ENCODE measurements at places on chromosomes 16 and 17.

DNA sequence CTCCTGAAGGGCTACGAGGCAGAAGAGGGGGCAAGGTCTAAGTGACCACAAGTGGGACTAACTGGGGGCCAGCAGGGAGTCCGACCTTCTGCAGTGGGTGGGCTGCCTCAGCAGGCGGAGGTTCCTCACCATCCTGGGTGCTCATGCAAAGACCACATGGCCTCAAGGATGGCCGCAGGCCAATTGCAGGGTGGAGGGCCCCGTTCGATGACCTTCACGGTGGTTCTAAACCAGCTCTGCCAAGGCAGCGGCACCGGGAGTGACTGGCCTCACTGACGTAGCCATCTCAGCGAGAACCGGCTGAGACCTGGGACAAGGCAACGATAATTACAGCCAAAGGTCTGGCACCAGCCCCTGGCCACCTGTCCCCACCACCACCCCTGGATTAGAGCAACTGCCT, 5.7 kb downstream of the SMIM5 start:
- DNase-seq = no peak

GRCh38 chr17:16046966-16047365, 47.3 kb downstream of the TTC19 start:
- no peak for DNase-seq

DNA sequence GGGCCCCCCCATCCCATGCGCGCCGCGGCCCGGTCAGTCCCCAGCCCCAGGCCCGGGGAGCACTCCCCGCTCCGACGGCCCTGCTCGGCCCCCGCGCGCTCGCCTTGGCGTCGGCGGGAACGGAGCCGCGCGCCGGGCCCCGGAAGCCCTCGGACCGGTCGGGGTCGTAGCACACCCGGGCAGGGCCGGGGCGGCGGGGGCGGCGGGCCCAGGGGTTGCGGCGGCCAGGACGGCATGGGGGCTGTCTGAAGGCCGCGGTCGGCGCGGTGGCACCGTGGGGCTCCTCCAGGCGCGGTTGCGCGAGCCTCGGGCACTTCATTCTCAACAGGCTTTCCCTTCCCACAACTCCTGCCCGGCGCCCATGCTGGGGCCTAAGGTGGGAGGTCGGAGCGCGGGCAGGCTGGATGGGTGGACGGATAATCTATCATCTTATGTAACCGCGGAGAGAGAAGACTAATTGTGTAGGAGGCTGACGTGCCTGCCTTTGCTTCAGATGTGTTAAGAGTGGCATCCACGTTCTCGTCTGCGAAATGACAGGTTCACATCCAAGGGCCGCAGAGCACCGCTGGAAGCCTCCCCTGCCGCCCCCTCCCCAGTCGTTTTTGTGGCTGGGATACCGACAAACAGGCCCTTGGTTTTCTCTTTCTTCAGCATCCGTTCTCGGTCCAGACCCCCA, 708 bp downstream of the BAIAP2 start:
- DNase-seq = no peak

DNA sequence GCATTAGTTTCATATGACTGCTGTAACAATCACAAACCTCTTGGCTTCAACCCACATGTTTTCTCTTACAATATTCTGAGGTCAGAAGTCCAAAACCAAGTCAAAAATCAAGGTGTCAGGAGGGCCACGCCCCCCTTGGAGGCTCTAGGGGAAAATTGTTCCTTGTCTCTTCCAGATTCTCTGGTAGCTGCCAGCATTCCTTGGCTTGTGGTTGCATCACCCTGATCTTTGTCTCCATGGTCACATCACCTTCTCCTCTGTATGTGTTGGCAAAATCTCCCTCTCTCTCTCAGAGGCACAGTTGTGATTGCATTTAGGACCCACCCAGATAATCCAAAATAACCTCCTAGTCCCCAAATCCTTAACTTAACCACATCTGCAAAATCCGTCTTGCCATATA, 105.8 kb downstream of the GAS7 start:
- no peak for DNase-seq

DNA sequence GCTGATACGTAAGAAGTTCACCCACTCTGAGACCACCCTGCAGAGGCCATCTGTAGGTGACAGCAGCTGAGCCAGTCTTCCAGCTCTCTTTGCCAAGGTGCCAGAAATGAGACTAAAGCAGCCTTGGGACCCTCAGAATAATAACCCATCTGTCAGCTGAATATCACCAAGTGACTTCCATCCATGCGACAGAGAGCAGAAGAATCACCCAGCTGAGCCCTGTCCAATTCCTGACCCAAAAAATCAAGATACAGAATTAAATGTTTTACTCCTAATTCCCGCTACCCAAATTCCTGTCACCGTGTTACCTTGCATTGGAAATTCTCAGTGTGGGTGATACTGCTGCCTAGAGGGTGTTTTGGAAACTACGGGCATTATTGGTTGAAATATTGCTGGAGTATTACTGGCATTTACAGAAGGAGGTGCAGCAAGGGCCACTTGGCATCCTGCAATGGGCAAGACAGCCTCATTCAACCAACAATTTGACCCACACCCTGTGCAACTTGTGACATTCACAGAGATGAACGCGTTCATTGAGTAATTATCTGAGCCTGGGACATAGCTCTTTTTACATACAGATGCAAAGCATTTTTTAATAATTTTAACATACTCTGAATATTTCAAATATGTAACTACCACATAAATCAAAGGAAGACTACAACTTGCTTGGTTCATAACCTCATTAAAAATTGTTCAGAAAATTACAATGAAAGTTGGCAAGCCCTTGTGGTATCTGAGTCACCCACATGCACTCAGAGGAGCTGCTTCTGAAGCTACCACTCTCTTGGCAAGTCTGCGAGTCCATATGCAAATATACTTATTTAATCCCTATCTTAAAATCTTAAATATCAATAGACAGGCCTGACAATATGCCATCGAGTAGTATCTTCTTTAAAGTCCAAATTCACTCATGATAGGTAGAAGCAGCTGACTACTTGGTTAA, 126.6 kb downstream of the C16orf95 start:
- no peak for DNase-seq

GRCh38 chr17:75645501-75645888, 12.3 kb downstream of the SMIM5 start:
- peak; percentile 100 for DNase-seq

GRCh38 chr17:54920819-54921218, 20.2 kb downstream of the TOM1L1 start:
- DNase-seq = no peak

- no peak for DNase-seq
Observed at GRCh38 chr17:45313996-45314740, 2.7 kb downstream of the MAP3K14 start.

DNA sequence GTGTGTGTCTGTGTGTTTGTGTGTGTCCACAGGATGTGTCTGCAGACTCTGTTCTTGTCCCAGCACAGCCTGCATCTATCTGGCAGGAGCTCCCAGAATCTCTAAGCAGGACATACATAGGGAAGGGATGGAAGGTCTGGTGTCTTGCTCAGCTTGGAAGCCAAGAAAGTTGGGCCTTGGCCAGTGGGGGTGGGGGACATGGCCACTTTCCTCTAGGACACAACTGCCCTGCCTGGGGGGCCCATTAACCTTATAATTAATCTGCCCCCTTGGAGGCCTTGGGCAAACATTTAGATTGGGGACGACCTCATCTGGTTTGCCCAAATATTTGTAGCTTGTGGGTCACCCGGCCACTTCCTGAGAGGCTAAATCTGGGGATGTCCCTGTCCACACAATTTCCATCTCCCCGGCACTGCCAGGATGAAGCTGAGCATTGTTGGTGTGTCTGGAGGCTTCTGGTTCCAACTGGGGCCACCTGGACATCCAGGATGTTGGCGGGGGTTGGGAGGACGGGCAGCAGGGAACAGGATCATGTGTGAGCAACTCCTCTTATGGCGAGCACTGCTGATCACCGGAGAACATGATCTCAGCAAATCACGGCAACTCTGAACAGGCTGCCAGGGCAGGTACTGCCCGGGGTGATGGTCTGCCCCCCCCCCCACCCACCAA, 17.2 kb upstream of the FOXF1 start:
- DNase-seq = no peak

DNA sequence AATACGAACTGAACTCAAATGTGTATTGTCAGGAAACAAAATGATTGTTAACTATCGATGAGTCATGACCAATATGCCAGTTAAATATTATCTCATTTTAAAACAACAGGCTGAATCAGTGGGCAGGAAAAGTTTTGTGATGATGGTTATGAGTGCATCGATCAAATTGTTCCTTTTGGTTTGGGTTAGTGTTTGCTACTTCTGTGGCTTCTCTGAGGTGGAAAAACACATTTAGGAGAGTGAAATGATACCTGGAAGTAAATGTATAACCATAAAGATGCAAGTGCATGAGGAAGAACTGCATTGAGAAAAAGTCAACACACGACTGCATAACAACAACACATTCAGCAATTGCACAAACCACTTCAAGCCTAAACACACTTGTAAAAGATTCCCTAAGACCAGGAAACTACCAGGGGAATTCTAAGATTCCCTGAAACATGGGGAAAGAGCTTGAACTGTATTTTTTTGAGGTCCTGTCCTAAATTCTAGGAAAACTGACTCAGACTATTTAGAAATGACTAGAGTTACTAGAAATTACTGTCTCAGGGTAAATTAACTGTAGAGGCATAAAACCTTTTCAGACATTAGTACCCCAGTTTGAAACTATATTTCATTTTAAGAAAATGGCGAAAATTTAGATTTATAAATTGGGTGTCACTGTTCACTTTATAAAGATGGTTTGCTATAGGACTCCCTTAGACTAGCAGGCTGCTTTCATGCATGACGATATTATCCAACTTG, 44.8 kb downstream of the CDYL2 start:
- DNase-seq = no peak

GRCh38 chr17:9022573-9023391, 1.5 kb downstream of the NTN1 start:
- DNase-seq = no peak

GRCh38 chr17:2749784-2750181, 331 bp upstream of the CCDC92B start:
- DNase-seq = peak; percentile 58

GRCh38 chr17:62662855-62663254, 35.4 kb downstream of the MRC2 start:
- no peak for DNase-seq

- DNase-seq = no peak
Observed at GRCh38 chr16:85724126-85724879, 26.6 kb downstream of the C16orf74 start.

- no peak for DNase-seq
Observed at GRCh38 chr16:84925092-84925772, 86.1 kb downstream of the ZDHHC7 start.

DNA sequence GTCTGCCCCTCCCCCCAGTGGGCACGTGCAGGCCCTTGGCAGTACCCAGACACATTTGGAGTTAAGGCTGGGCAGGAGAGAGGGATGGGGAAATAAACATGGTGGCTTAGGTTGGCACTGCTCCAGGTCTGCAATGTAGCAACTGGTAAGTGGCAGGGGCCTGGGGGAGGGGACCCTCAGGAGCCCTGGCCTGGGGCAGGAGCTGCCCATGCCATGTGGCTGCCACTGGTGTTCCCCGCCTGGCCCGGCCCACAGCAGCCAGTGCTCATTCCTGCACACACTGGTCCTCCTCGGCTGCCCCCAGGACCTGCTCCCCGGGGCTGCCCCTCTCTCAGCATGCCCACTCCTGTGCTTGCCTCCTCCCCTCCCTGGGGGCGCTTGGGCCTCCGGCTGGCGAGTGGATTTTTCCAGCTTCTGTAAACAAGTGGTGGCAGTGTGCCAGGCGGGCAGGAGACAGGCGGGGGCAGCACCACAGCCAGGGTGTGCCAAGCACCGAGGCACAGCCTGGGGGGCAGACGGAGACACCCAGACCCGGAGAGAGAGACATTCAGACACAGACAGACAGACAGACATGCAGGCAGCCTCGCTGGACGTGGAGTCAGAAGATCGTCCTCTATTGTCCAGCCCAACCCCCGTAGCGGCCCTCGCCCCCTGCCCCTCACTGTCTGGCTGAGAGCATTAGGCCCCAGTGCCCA, 9.4 kb downstream of the THRA start:
- peak; percentile 70 for DNase-seq

DNA sequence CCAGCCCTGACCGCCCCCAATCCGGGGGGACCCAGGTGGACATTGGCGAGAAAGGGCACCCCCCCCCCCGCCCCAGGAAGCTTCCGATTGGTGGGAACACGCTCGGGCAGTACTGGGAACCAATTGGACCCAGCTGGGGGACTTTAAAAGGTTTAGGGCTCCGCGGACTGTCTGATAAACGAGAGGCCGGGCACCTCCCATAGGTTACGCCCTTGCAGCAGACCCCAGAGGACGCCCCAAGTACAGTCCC, 245 bp downstream of the TMEM256 start:
- no peak for DNase-seq

Data from PC-9 (cell line).